ENCODE measurements at places on chromosomes 1 and 21. TPM values are rescaled to one million over a fixed set of nuclear protein-coding genes. Genes with fewer than 3 reads are reported as not detected.

GRCh38 chr1:27220096-27220495 is 14.3 kb upstream of the WDTC1 start:
- no peak for DNase-seq

DNA sequence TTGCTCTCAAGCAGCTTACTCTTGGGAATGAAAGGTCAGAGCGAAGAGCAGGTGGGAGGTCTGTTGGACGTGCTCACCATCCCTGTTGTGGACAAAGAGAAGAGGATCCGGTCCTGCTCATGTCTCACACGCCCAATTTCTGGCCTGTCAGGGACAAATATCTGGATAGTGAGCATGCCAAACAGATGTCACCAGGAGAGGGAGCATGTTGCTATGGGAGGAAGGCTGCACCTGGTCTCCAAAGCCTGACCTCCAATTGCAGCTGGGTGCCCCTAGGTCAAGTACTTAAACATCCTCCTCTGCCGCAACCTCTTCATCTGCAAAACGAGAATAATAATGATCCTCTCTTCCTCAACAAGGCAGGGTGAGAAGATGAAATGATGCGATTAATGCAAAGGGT is 53.4 kb downstream of the DMRTA2 start:
- DNase-seq, result no peak

IGSF3 gene
- polyA plus RNA-seq, result 29.5 TPM

DNA sequence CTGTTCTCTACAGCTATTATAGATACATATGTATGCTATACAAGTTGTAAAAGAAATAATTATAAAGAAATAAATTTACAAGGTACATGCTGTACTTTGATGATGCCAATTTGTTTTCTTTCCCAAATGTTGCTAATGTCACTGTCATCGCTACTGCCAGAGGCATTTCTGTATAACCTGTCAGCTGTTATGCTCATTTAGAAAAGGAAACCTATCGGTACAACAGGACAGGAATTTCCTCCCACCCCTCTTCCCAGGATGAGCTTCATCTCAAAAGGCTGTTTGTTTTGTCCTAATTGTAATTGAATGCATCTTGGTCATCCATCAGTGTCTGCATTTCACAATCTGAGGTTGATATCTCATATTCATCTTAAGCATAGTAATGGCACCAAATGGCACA is 975.7 kb downstream of the TTLL7 start:
- DNase-seq, result no peak

DNA sequence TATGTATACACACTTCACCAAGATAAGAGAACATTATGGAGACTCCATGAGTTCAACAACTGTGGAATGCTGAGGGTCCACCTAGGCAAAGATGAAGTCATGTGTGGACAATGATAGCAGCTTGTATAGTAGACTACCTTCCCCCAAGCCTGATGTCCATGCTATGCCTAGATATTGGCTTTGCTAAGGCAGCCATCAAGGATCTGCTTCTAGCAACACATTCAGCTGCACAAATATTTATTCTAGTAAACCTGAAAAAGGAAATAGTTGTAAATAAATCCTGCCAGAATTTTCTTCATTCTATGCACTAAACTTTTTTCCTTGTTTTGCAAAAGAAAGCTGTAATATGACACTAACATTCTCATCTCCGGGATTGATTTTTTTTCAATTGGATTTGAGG is 7.0 kb upstream of the LPAR3 start:
- no peak for DNase-seq

- no peak for DNase-seq
Observed at GRCh38 chr1:14949270-14949835, 204.2 kb upstream of the TMEM51 start.

DNA sequence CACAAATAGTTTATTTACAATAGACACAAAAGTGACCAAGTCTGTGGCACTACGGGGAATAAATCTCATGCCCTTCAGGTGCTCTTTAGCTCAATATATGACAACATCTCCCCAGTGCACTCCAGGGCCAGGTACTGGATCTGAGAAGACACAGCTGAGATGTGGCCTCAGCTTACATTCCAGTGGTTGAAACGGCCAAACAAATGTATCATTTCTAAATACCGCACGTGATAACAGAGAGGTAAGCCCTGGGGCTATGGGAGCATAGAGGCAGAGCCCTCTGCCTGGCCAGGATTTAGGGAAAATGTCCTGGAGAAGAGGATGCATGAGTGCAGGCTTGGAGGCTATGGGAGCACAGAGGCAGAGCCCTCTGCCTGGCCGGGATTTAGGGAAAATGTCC is 630.5 kb downstream of the SMYD3 start:
- no peak for DNase-seq

DNA sequence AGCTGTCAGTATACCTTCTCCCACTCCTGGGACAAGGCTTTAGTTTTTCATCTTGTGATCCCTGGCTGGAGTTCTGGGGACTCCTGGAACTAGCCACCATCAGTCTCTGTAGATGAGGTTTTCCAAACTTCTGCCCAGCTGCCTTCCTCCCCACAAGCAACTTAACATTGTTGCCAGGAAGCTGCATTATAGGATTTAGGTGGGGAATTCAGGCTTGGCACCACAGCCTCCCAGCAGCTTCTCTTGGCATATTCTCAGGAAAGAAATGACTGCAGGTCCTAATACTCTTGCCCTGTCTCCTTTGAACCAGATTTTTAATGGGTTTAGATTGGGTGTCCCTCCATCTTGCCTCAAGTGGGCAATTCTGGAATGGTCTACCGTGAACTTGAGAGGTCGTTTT is 18.6 kb upstream of the KCNQ4 start:
- DNase-seq, result no peak

S100A8 gene
- polyA plus RNA-seq, result 3.4 TPM
